MV-4-11 (cell line): ENCODE measurements at places on chromosomes 1 and 21.
A peak's percentile ranks its signal among the peaks of the same experiment; 100 is the strongest.

- no peak for DNase-seq
These were observed 101.1 kb downstream of the RHOU start for GRCh38 chr1:228836427-228836826.

- DNase-seq: no peak
These were observed 330.9 kb downstream of the S1PR1 start for GRCh38 chr1:101567582-101568189.

DNA sequence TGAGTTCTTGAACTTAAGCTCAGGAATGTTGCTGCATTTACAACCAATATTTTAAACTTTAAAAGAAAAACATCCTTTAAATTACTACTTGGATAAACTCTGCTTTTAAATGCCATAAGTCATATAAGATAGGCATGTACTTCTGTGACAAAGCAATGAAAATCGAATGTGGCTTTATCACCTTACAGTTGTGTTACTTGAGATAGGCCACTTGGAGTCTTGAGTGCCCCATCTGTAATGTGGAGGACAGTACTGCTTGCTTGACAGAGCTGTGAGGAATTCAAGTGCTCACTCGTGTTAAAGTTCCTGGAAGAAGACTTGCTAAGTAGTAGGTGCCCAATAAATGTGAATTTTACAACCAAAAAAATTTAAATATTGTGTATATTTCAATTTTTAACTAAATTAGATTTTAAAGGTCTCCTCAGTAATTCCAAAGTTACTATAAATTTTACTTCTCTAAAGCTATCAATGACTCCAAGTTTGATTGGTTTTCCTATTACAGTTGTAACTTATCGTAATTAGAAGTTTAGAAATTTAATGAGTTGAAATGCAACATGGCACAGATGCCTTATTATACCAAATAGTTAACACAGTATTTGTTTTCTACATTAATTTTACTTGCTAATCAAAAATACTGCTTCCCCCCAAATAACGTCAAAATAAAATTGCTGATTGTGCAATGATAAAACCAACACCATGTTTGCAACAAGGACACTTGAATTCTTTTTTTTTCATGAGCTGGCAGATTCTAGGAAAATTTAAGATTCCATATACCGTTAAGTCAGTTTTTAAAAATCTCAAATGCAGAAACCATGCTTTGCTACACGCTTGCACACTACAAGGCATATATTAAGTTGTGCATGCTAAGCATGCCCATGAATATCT lies 21.8 kb downstream of the PSMB2 start:
- DNase-seq: no peak

- DNase-seq: no peak
These were observed 53.2 kb upstream of the LRRC8D start for GRCh38 chr1:89767618-89768017.

- peak; percentile 80 for DNase-seq
These were observed 20.8 kb upstream of the MACF1 start for GRCh38 chr1:39183503-39184353.

GRCh38 chr1:153553830-153554541 lies 4.9 kb upstream of the S100A3 start:
- peak; percentile 56 for DNase-seq

DNA sequence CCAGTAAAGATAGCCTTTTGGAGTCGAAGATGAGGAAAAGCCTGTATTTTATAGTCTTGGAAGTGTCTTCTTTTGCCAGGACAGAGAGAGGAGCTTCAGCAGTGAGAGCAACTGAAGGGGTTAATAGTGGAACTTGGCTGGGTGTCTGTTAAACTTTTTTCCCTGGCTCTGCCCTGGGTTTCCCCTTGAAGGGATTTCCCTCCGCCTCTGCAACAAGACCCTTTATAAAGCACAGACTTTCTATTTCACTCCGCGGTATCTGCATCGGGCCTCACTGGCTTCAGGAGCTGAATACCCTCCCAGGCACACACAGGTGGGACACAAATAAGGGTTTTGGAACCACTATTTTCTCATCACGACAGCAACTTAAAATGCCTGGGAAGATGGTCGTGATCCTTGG lies at the start of gene VCAM1:
Gene VCAM1, plus strand, starts transcription at position 253 of the 400 bp plus-strand sequence. Its CDS starts 119 bp downstream, at position 372.
- no peak for DNase-seq

- peak; percentile 24 for DNase-seq
These were observed 34.7 kb downstream of the IFNAR1 start for GRCh38 chr21:33359446-33359845.

DNA sequence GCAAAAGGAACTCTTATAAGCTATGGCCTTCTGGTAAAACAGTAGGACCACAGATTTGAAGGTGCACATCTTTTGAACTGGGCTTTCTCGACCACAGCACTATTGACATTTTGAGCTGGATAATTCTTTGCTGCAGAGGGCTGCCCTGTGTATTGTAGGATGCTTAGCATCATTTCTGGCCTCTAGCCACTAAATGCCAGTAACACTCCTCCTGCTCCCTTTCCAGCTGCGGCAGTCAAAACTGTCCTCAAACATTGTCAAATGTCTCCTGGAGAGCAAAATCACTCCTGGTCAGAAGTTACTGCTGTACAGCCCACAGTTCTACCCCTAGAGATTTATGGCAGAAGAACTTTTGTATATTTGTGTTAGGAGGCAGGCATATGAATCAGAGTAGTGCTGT lies 836.7 kb downstream of the PLA2G4A start:
- DNase-seq: no peak

DNA sequence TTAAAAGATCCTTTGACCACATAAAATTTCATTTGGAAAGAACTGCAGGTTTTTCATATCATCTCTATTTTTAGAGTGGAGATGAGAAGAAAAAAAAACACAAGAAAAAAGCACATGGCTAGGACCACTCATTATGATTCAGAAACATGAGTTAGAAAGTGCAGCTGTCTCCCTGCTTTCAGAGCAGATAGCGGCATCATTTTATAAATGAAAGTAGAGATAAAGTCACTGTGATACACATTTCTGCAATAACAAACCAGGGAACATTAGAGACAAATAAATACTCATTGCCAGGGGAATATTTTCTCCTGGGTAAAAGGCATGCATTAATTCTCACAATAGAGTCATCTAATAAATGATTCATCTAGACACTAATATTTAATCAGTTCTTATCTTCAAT lies 87.5 kb upstream of the PLPPR4 start:
- DNase-seq: no peak

DNA sequence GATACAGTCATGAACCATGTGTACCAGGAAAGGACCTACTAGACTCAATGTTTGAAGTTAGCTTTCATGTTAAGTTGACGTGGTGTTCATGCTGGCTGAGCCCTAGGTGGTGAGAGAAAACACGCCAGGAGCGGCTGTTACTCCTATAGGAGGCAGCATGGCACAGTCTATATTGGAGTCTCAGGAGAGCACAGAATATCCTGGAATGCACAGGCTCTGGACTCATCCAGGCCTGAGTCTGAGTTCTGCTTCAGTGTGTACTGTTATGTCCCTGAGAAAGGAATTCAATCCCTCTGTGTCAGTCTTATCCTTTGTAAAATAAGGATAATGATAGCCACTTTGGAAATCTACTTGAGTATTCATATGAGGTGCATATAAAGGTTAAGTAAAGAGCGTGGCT lies 41.2 kb downstream of the DPT start:
- DNase-seq: no peak

DNA sequence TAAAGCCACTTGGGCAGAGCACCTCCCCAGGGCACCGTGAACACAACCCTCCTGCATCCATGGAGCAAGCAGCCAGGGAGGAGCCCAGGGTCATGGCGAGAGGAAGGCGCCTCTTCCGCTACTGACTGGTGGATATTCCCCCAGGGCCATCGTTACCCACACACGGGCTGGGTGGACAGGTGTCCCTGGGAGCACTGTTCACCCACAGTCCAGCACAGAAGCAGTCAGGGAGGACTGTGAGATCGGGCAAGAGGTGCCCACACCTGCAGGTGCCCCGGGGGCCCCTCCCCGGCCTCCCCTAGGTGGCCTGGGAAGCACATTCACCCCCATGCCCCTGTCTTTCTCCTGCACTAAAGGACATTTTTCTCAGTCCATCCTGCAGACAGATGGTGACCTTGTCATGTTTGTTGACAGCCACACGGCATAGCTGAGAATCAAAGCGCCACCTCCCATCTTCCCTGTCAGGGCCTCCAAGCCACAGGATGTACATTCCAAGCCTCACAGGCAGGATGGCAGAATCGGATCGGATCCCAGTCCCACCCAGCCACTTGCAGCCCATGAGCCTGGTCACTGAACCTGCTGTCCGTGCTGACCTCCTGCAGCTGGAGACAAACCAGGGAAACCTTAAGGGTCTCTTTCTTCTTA lies 160.2 kb downstream of the PRDM16 start:
- no peak for DNase-seq

DNA sequence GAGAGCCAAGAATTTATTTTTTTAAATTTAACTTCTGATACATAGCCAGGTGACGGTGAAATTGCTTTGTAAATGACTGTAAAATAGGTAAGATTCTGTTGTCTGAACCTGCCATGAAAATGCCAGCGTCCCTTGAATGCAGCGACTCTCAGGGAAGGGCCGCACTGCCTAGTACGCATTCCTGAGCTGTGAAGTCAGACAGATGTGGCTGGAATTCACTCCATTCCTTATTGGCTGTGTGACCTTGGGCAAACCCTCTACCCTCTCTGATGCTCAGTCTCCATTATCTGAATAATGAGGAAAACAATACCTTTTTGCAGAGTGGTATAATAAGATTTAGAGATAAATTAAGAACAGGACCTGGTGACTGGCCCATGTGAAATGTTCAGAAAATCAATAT lies 167.1 kb upstream of the DAB1 start:
- DNase-seq: no peak

GRCh38 chr1:165674599-165674998 lies 23.8 kb downstream of the ALDH9A1 start:
- DNase-seq: peak; percentile 47

DNA sequence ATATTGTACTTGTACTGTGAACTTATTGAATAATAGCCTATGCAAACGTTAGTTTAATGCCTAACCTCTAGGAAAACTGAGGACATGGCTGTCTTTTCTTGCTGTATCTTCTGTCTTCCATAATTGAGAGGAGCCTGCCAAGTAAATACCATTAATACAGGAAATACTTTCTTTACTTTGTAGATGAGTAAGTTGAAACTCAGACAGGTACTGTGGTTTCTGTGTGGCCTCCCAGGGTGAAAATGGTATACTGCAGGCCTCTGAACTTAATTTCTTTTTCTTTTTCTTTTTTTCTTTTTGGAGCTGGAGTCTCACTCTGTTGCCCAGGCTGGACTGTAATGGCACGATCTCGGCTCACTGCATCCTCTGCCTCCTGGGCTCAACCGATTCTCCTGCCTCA lies 208.8 kb upstream of the ADGRL4 start:
- DNase-seq: no peak

- no peak for DNase-seq
These were observed 381.5 kb upstream of the B3GALT2 start for GRCh38 chr1:193567937-193568336.

DNA sequence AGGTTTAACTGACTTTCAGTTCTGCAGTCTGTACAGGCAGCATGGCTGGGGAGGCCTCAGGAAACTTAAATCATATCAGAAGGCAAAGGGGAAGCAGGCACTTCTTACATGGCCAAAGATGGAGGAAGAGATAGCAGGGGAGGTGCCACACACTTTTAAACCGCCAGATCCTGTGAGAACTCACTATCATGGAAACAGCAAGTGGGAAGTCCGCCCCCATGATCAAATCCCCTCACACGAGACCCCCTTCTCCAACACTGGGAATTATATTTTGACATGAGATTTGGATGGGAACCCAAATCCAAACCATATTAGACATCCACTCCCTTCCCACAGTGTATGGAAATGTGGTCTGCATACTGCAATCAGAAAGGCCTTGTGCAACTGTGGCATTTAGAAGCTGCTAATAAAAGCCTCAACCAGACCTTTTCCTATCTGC lies 148.2 kb downstream of the FCRL5 start:
- peak; percentile 91 for DNase-seq

DNA sequence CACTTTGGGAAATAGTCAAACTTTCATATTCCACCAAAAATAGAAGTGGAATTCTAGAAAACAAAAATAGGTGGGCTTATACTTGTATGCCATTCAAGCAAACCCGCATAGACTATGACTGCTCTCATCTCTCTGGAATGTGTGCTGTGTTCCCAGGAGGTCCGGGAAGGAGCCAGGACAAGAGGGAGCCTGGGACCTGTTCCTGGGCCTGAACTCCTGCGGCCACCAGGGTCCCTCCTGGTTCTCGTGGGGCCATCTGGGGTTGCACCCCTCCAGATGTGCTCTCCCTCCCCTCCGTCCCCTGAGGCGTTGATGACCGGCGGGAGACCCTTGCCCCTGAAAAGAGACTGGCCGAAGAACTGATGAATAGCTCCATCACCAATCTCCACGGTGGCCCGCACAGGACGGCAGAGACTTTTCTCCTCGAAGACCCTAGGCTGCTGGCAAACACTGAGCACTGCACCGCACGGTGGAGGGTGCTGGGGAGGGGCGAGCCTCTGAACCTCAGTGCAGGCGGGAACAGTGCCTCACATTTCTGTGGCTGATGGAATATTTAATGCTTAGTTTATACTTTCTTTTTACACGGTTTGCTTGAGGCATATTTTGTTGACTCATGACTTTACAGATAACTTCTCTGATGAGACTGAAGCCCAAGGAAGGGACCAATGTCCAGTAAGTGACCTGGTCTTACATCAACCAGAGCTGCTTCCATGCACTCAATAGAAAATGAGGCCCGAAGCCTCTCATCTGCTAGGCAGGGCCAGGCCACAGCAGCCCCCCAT lies 9.6 kb upstream of the ADARB1 start:
- DNase-seq: no peak

- no peak for DNase-seq
These were observed 72.4 kb upstream of the MARK1 start for GRCh38 chr1:220455559-220455958.

GRCh38 chr21:17987382-17988101 lies 168.4 kb upstream of the C21orf91 start:
- DNase-seq: no peak

DNA sequence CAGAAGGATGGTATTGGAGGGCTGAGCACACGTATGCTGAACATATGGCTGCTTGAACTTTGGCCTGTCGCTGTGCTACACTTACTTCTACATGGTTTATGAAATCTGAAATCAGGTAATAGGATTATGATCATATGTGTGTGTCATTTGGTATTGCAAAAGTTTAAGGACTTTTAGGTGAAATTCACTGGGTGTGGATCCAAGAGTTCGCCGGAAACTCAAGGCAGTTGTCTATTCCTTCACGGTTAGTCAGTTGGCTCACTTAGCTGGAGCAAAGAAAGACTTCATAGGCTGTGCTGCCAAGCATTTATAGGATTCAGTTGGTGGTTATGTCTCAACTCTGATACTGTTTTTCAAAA lies 927 bp downstream of the UAP1 start:
- DNase-seq: peak; percentile 22

- DNase-seq: no peak
These were observed 25.6 kb upstream of the CTH start for GRCh38 chr1:70385477-70385876.
